ENCODE measurements at places on chromosomes 11 and 22.

DNA sequence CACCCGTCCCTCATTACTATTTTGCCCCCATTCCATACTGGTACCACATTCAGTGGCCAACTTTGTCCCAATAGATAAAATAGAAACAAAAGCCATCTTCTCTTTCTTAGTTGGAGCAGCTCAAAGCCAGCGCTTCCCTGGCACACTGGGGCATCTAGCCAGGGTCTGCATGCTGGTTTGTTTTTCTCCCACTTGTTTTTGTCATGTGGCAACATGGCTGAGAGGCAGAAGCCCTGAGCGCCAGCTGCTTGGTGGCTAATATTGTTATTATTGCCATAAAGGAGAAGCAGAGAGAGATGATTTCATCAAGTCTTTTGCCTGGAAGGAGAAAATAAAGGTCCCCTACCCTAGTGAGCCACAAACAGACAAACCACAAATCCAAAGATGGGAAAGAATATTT, 48.4 kb upstream of the CRTAM start:
- no peak for DNase-seq

- DNase-seq: no peak
Observed at GRCh38 chr22:28821452-28821851, 21.1 kb upstream of the XBP1 start.

DNA sequence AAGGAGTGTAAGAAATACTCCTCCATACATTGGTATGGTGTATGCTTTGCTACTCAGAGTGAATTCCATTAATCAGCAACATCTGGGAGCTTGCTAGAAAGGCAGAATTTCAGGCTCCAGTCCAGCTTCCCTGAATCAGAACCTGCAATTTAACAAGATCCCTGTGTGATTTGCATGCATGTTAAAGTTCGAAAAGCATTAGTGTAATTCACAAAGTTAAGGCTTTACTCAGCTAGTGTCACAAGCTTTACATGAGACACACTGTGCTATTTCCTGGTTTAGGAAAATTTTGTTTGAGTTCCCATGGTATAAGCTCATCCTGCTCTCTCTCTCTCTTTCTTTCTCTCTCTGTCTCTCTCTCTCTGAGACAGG, 37.0 kb upstream of the HEPHL1 start:
- no peak for DNase-seq

- no peak for DNase-seq
Observed at GRCh38 chr11:126432065-126432461, 76.6 kb downstream of the ST3GAL4 start.

- no peak for DNase-seq
Observed at GRCh38 chr11:96254087-96254486, 88.9 kb downstream of the MAML2 start.

GRCh38 chr22:25881210-25881755, 139.3 kb downstream of the MYO18B start:
- no peak for DNase-seq

DNA sequence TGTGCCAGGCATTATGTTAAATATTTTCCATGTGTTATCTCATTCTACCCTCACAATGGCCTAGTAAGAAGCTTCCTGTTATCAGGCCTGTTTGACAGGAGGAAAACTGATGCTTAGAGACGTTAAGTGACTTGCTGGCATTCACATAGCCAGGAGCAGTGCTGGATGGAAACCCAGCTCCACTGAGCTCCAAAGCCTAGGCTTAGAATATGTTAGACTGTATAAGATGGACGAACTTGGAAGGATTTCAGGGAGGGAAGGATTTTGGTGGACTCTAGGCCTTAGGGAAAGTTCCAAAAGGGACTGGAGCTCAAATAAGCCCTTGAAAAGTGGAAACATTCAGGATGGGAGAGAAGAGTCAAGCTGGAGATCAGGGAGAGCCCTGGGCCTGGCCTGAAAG, 2.1 kb downstream of the CD44 start:
- no peak for DNase-seq

DNA sequence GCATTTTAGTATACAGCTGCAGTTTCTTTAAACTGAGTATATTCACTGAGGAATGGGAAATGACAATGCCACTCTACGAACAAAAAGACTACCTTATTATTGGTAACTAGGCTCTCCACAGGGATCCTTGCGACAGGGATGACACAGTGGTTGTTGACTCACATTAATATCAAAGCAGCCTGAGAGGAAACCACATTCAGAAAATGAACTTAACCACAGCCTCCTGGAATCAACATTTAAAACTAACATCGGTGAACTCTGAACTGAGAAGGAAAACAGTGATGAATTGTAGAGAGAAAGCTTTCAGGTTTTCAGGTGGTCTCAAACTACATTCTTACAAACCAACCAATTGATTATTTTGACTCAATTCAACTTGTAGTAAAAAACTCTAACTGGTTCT, 90.3 kb upstream of the MTMR2 start:
- no peak for DNase-seq

All from activated CD8-positive, alpha-beta memory T cell treated with anti-CD3 and anti-CD28 coated beads for 48 hours (primary cell).